Activated CD4-positive, alpha-beta memory T cell treated with anti-CD3 and anti-CD28 coated beads for 36 hours (primary cell): ENCODE measurements at places on chromosomes 3 and 15. TPM values are rescaled to one million over a fixed set of nuclear protein-coding genes. Genes with fewer than 3 reads are reported as not detected.

- DNase-seq, result no peak
These were observed 33.8 kb downstream of the CCDC66 start for GRCh38 chr3:56590814-56591213.

C15orf62 gene
- 0.39 TPM for total RNA-seq

DNA sequence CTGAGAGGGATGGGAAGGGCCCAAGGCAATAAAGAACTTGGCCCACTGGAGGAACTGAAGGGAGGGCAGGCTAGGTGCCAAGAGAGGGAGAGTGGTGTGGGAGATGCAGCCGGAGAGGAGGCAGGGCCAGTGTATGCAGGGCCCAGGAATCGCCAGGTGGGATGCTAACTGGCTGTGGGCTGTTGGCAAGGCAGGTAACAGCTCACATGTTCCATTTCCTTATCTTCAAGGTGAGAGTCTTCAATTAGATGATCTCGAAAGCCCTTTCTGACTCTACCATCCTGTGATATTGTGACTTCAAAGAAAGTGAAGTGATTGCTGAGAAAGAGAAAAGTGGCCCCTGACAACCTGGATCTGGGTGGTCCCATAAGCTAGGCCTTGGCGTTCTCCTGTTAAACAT lies 49.0 kb downstream of the CASR start:
- DNase-seq, result peak; percentile 25

DNA sequence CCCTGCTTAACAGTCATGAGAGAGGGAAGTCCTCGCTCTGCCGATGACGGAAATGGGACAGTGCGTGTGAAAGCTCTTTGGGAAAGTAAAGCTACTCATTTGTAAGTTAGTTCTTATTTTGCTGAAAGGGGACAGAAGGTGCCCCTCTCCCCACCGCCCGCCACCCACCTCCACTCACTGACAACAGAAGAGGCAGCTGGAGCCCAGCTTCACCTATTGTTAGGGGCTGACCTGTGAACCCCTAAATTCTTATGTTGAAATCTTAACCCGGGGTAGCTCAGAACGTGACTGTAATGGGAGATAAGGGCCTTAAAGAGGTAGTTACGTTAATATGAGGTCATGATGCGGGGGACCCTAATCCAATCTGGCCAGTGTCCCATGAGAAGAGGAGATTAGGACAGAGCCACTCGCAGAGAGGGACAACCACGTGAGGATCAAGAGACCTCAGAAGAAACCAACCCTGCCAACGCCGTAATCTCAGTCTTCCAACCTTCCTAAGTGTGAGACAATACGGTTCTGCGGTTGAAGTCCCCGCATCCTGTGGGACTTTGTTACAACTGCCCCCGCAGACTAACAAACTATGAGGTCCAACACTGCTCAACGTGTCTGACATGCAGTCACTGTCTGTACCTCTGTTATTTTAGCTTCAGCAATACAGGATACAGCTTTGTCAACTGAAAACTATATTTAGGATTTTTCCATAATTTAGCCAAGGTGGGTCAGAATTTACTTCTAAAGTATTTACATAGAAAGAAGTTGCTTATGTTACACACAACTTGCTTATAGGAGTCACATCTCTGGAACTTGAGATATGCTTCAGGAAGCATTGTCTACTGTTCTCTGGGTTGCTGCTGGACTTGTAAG lies 51.7 kb downstream of the PCSK6 start:
- DNase-seq, result no peak

KIAA1143 gene
- 32.5 TPM for total RNA-seq

LINS1 gene
- total RNA-seq, result 31.6 TPM

DNA sequence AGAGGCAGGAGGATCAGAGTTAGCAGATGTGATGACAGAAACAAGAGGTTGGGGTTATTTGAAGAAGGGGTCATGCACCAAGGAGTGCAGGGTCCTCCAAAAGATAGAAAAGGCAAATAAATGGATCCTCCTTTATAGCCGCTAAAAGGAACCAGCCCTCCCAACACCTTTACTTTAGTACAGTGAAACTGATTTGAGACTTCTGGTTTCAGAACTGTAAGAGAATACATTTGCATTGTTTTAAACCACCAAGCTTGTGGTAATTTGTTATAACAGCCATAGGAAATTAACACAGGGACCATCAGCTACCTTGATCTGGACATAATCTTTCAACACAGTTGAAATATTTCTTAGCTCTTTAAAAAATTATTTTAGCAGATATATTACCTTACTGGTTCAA lies 166.6 kb downstream of the TIGIT start:
- DNase-seq, result no peak

DNA sequence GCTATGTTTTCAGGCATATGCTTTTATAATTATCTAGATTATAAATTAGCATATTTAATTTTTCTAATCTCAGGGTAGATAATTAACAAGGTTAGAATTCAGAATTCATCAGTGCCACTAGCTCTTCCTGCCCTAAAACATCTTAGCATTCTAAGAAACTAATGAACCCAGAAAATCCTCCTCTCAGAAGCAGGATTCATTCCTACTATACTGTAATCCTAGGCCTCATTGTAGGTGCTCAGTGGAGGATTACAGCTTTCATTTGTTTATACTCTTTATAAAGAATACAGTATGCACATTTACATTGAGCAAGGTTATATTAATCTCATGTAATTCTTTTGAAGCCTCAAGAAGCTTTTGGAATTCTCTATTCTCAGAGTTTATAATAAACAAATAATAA lies 20.9 kb downstream of the ACAD11 start:
- DNase-seq, result no peak

FBXW12 gene
- total RNA-seq, result not detected

FBXO40 gene
- total RNA-seq, result not detected

DNA sequence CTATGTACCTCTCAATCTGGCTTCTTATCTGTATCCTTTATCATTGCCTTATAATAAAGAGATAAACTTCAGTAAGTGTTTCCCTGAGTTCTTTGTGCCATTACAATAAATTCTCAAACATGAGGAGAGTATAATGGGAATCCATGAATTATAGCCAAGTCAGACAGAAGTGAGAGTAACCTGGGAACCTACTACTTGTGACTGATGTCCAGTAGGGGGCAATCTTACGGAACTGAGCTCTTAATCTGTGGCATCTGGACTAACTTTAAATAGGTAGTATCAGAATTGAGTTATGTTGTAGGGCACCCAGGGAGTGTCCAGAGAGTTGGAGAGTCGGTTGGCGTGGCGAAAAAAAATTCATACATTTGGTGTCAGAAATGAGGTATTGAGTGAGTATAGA lies 542.6 kb downstream of the ZBBX start:
- DNase-seq, result no peak

RTP1 gene
- total RNA-seq, result not detected

- no peak for DNase-seq
These were observed 176.2 kb downstream of the LPP start for GRCh38 chr3:188330138-188330537.

DNA sequence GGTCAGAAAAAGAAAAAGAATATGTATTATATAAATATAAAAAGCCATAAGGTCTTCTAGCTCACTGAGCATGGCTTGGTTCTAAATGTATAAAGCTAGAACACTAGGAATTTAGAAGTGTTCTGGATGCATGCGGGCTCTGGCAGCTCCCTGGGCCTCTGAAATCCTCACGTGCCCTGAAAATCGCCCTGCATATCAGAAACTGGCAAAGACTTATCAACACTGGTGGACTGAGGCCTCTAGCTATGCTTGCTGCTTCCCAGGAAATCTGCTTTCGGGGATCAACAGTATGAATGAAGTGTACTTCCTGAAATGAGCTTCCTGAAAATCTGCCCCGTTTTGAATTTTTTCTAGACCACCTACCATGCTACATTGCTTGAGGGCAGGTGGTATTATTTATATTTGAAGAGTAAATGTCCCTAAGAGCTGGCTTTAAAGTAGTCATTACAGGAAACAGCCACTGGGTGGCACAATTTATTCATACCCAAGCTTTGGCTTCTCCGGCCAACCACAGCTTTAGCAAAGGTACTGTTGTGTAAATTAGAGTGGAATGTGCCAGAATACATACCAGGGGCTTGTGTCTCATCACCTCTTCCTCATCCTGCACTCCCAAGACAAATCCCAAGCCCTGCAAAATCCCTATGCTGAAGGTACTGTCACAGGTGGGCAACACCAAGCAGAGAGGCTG lies 17.7 kb downstream of the CRTAP start:
- peak; percentile 32 for DNase-seq

DNA sequence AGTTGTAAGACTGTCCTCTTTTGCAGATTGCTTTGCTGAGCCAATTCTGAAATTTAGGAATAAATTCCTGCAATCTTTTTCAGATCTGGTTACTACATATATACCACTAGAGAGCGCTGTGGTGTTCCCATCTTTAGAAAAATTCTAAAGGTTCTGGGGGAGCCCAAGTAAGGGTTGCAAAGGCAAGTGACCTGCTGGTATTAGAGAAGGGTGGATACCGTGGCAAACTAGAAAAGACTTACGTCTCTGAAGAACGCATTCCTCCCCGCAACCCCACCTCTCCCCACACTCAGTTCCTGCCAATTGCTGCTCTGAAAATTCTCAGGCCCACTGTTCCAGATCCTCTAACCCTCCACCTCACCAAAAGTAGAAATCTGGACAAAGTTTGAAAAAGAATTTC lies 48.5 kb downstream of the EFHB start:
- no peak for DNase-seq

DNA sequence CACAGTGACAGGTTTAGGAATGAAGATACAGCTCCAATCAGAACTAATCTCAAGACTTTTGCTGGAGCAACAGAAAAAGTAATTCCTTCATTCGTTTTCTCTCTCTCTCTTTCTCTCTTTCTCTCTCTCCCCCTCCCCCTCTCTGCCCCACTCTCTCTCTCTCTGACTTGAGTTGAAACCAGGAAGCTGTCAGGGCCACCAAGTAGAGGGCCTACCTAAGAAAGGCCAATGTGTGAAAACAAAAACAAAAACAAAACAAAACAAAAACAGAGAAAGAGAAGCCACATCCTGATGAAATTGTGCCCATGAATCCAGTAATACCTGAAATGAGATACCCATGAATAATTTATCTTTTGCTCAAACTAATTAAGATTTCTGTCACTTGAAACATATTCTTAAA lies 72.9 kb downstream of the ATP8B4 start:
- no peak for DNase-seq

- DNase-seq, result no peak
These were observed 65.3 kb upstream of the GATM start for GRCh38 chr15:45443645-45444044.

DNA sequence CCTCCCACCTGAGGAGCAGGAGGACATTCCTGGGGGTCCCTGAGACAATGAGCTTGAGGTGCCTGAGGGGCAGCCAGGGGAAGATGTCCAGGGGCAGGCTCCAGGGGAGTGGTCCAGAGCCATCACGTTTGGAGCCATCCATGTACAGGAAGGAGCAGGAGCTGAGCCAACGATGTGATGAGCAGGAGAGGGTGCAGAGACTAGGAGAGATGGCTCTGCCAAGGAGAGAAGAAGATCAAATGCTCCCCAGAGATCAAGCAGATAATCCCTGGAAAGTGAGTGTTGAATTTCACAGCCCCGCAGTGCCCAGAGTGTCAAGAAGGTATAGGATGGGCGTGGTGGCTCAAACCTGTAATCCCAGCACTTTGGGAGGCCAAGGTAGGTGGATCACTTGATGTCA lies 97.8 kb upstream of the HERC1 start:
- no peak for DNase-seq

GRCh38 chr15:58758141-58758540 lies 8.6 kb upstream of the ADAM10 start:
- no peak for DNase-seq
